ENCODE measurements at places on chromosomes 13 and 19.
A peak's percentile ranks its signal among the peaks of the same experiment; 100 is the strongest.

- no peak for DNase-seq
Measured at GRCh38 chr19:31337008-31337914, 12.0 kb downstream of the TSHZ3 start.

DNA sequence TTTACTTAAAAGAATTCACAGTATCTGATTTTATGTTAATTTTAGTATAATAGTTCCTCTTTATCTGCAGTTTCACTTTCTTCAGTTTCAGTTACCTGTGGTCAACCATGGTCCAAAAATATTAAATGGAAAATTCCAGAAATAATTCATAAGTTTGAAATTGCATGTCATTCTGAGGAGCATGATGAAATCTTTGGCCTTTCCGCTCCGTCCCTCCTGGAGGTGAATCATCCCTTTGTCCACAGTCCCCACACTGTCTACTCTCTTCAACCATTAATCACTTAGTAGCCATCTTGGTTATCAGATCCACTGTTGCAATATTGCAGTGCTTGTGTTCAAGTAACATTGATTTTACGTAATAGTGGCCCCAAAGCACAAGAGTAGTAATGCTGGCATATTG, 26.9 kb downstream of the SLITRK6 start:
- DNase-seq: no peak

DNA sequence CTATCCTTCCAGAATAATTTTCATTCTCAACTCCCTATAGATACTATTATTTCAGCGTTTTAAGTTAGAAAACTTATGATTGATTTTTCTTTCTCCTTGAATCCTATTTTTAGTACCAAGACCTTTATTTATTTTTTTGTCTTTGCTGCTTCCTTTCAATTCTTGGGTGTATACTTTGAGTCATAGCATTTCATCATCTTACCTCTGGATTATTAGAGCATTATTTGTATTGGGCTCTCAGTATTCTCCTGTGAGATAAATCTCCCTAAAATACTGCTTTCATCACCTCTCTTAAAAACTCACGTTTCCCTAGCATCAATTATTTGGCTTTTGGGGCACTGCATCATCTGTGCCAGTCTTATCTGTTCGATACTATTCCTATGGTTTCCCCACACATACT, 222.8 kb downstream of the POSTN start:
- DNase-seq: no peak

DNA sequence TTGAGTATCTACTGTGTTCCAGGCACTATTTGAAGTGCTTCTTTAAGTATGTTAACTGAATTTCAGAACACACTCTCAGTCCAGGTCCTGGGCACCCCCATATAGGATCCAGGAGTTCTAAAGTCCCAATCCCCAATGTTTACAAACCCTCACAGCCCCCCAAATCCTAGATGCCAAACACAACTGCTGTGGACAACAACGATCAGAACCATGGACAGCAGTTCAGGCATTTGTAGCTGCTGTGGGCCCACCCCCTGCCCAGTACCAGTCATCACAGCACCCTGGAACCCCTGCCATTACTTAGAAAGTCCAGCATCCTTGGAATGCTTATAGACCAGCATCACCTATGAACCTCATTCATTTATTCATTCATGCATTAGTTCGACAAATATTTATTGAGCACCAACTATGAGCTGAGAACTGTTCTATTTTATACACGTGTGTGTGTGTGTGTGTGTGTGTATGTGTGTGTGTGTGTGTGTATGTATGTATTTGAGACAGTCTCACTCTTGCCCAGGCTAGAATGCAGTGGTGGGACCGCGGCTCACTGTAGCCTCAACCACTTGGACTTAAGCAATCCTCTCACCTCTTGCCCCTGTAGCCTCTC, 19.3 kb upstream of the SDHAF1 start:
- DNase-seq: no peak

GRCh38 chr13:102845289-102845629, 573 bp upstream of the ERCC5 start:
- DNase-seq: no peak

- DNase-seq: no peak
Measured at GRCh38 chr19:38676023-38676877, 28.8 kb downstream of the ACTN4 start.

DNA sequence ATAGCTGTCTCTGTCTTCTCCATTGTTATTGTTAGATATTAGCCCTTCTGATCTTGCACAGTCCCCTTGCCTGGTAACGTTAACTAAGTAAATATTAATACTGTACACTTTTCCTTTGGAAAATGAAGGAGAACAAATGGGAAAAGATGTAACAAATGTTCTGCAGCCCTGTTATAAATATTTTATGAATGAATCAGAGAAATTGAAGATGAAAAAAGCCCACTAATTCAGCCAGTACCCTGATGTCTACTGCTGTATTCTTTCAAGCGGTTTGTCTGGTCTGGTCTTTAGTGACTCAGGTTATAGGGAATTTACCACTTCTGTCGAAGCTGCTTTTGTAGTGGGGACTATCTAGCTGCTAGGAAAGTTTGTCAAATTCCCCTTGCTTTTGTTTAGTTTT, 121.0 kb downstream of the COG6 start:
- DNase-seq: no peak

GRCh38 chr13:75938811-75939560, 302.9 kb downstream of the LMO7 start:
- no peak for DNase-seq

- no peak for DNase-seq
Measured at GRCh38 chr13:51303882-51304281, 35.6 kb upstream of the SERPINE3 start.

DNA sequence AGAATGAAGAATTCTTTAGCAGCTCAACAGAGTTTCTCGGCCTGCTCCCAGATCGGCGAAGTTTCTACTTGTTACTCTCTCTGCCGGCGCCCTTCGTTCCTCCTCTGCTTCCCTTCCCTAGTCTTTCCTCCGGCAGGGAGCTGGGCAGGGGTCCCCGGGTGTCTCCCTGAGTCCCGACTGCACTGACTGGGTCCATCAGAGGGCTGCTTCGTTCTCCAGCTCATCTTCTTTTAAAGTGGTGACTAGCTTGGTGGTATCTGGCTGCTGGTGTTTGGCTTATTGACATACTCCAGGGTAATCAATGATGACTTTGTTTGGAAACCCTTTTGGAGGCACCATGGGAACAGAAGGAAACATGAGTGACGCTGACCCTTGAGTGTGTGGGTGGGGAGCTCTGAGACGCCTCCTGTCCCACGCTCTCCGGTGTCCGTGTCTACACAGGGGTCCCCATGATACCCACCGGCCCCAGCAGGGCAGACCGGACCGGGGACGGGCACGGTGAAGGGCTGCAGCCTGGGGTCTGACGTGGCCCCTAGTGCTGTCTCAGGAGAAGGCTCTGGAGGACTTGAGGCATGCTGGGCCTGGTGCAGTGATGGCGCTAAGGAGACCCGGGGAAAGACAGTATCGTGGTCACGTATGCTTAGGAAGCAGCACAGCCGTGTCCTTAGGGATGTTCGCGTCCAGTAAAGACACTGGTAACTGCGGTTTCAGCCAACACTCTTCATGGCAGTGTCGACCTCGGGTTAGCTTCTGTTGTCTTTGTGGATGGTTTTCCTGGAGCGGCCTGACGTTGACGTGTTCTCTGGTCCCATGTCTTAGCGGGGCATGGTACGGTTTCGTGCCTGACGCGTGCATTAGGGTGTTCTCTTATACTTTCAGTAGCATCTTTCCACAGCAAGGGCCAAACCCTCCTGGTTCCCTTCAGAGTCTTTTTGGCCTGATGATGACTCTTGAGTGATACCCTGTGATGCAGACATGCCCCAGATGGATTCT, 23.8 kb downstream of the NAXD start:
- no peak for DNase-seq

- DNase-seq: no peak
Measured at GRCh38 chr19:10110972-10111317, 548 bp upstream of the P2RY11 start.

DNA sequence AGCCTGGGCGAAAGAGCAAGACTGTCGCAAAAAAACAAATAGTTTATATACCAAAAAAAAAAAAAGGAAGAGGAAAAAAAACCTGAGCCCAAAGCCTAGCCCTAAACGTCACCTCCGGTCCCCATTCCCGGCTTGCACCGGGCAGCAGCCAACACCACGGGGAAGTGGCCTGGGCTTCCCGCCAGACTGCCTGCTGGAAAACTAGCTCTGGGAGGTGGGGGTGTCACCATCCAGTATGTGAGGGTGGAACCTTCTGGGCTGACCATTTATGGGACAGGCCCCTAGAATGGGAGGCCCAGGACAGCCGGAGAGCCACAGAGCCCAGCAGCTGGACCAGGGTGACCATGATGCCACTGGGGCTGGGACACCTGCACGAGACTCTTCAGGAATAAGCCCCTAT, 37.3 kb downstream of the IL12RB1 start:
- no peak for DNase-seq

GRCh38 chr13:80037505-80037888, 303.4 kb downstream of the SPRY2 start:
- DNase-seq: no peak

DNA sequence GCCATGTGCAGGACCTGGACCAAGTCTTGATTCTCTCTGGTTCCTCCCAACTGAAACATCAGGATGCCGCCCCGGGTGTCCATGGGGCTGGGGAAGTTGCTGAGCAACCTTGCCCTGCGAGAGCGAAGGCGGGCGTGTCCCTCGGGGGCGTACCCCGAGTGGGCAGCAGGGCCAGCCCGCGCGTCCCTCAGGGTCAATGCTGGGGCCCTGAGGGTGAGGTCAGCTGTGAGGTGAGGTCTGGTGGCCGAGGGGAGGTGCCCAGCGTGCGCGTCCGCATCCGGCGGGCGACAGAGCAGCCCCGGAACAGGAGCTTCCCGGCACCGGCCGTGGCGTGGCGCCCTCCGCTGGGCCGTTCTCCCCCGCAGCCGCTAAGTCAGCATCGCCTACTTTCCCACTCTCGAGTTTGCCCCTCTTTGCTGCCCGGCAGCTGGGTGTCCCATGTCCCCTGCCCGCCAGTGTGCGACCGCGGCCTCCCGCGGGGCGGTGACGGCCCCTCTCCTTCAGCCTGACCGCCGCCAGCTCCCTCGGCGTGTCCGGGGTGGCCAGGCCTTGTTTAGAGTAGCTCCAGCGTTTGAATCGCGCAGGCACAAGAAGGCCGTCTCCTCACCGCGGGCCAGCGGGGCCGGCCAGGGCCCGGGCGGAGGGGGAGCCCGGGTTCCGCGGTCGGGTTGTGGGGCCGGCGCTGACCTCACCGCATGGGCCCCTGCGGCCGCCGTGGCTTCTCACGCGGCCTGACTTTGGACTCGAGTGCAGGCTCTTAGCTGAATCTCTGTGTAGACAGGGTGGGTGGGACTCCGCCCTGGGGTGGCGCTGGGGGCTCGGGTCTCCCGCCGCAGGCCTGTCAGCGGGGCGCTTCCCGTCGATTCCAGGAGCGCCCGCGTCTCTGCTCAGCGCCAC, 33.0 kb downstream of the GJA3 start:
- no peak for DNase-seq

DNA sequence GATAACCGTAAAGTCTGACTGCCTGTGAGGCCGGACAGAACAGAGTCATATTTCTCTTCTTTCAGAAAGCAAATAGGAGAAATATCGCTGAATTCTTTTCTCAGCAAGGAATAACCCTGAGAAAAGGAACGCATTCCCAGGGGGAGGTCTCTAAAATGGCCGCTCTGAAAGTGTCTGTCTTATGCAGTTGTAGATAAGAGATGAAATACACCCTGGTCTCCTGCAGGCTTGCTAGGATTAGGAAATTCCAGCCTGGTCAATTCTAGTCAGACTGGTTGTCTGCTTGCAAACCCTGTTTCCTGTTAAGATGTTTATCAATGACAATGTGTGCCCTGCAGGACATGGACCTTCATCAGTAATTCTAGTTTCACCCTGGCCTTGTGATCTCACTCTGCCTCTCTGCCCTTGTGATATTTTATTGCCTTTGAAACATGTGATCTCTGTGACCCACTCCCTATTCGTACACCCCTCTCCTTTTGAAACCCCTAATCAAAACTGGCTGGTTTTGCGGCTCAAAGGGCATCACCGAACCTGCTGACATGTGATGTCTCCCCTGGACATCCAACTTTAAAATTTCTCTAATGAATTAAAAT, 934.8 kb upstream of the SPRY2 start:
- no peak for DNase-seq

- DNase-seq: no peak
Measured at GRCh38 chr19:54530866-54531265, 28.2 kb downstream of the LAIR2 start.

- DNase-seq: no peak
Measured at GRCh38 chr19:15426485-15427349, 7.9 kb upstream of the AKAP8L start.

- no peak for DNase-seq
Measured at GRCh38 chr19:58166708-58167280, 16.1 kb upstream of the ZNF274 start.

GRCh38 chr13:44278166-44278565, 95.5 kb upstream of the SERP2 start:
- DNase-seq: no peak

DNA sequence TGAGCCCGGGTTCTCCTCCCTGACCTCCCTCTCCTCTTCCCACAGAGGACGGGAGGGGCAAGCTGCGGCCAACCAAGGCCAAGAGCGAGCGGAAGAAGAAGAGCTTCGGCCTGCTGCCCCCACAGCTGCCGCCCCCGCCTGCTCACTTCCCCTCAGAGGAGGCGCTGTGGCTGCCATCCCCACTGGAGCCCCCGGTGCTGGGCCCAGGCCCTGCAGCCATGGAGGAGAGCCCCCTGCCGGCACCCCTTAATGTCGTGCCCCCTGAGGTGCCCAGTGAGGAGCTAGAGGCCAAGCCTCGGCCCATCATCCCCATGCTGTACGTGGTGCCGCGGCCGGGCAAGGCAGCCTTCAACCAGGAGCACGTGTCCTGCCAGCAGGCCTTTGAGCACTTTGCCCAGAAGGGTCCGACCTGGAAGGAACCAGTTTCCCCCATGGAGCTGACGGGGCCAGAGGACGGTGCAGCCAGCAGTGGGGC, 162.2 kb downstream of the KDM4B start:
- DNase-seq: no peak

GRCh38 chr19:33430674-33431277, 57.3 kb downstream of the CEBPG start:
- peak; percentile 38 for DNase-seq

DNA sequence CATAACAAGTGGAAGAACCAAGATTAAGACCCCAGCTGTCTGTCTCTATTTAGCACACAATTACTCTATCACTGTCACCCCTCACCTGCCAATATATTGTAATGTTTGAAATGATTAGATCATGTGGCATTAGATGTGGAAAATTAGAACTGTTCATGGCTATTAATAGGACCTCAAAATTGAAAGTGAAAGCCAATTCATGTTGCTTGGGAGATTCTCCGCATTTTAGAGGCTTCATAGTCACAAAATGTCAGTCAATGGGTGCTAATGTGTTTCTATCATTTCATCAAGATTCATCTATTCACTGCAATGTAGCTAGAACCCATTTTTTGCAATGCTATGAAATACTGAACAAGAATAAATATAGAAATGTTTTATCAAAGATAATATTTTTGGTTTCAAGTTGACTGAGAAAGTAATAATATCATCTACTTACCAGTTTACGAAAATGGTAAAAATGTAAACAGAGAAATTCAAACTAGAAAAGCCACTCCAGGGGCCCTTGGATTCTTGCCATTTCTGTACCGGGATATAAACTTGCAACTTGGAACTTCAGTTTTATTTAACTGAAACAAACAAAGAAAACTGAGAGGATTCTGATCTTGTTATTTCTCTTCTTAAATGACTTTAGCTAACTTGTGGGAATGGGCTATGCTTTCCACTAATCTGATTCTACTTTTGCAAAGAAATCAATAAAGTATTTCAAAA, 388.6 kb downstream of the DCT start:
- no peak for DNase-seq

Measured in stimulated activated CD8-positive, alpha-beta memory T cell treated with anti-CD3 and anti-CD28 coated beads, Interleukin-7, amount 100 ng/mL, for 24 hours (primary cell).